ENCODE measurements at places on chromosomes 3 and 15. TPM values are rescaled to one million over a fixed set of nuclear protein-coding genes. Genes with fewer than 3 reads are reported as not detected.

DPP8 gene
- total RNA-seq, result 35.6 TPM

SLC28A2 gene
- total RNA-seq, result not detected

LMOD3 gene
- not detected for total RNA-seq

ST3GAL6 gene
- total RNA-seq, result 1.4 TPM

TEX55 gene
- total RNA-seq, result not detected

- DNase-seq, result peak; percentile 44
Observed at GRCh38 chr3:137121704-137122314, 164.0 kb downstream of the IL20RB start.

GRCh38 chr3:57546616-57547015 is 2.5 kb upstream of the DNAH12 start:
- DNase-seq, result no peak

DNA sequence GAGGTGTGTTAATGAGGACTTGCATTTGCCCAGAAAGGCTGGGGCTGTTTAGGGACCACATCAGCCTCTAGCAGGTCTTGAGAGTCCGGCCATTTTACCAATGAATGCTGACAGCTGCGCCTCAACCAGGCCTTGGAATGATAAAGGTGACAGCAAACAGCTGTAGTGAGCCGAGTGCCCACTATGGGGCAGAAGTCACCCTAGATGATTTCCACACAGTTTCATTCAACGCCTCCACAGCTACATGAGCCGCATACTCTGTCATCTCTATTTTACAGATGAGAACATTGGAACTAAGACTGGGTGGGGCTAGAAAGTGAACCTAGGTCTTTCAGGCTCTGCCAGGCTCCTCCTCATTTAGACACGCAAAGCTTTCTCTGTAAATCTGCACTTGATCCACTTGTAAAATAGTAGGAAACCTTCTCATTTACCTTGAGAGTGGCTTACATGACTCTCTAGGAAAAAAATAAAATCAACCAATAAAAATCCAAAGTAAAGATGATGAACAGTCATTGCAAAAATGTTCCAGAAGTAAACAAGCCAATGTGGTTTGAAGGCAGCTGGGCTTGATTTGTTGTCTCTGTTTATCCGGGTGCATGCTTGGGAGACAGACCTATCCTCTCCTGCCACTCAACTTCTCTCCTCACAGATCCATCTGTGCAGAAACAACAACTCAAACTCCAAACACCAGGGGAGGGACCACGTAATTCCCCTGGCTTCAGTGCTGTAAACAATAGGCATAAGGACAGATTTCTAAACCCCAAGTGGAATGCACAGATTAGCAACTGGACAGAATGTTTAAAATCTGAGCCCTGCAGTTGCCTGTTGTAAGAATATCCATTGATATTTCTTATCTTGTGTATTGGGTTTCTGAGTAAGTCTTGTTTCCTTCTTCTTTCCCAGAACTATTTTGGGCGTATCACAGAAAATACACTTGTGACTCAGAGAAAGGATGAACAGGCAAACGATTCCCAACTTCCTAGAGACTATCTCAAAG is 31.5 kb upstream of the LDHAL6B start:
- peak; percentile 87 for DNase-seq

DNA sequence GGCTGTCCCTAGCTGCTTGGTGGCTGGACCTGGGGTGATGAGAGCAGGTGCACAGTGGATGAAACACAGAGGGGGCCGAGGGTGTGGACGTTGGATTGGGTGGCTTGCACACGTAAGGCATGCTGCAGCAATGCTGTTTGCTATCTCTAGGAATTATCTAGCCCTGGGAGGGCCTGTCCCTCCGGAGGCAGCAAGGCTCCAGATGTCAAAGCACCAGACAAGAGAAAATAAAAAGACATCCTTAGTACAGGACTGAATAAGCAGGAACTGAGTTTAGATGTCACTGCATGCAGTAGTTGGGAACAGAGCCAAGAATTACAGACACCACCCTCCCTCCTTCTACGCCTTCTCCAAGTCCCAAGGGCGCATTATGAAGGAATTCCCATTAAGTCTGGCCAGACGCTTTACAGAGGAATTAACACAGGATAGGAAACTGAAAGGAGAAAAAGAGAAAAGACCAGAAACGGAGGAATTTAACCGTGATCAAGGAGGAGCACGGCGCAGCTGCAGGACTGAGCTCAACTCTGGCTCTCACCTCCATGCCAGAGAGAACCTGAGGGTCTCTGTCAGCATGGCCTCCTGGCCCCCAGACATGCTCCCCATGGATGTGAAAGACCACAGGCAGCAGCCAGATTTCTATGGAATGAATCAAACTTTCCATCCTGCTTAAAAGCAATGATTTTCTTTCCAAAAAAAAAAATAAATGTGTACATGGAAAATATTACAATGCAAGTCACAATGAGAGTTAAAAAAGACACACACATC is 13.8 kb downstream of the ATP10A start:
- peak; percentile 83 for DNase-seq

DNA sequence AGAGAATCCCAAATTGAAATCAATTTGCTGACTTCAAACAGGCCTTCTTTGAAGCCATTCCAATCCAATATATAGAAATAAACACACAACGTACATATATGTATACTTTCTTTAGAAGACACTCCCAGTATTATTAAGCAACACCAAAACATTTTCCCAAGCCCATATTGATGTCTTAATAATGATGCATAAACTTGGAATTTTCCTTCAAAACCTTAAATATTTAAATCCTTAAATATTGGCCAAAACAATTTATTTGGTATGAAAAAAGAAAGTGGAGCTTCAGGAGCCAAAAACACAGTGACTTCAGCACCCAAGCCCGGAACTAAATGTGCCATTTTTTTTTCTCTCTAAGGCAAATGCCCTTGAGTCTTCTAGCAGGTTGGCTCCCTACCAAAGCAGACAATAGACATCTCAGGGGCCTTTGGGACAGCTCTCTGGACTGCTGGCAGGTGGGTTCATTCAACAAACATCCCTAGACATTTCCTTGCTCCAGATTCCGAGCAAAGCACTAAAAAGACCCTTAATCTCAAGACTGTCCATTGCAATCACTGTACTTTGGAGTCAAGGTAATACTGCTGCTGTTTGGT is 384.7 kb downstream of the NTRK3 start:
- peak; percentile 43 for DNase-seq

- no peak for DNase-seq
Observed at GRCh38 chr3:188581792-188582191, 427.8 kb downstream of the LPP start.

- DNase-seq, result no peak
Observed at GRCh38 chr3:187629711-187630110, 40.5 kb downstream of the SST start.

GRCh38 chr15:79102595-79102994 is 12.0 kb upstream of the RASGRF1 start:
- DNase-seq, result no peak

All from IMR-90 (cell line).